NCI-H526 treated with DMSO at 0.1 percent for 48 hours (cell line): ENCODE measurements at places on chromosomes 6 and 20.

DNA sequence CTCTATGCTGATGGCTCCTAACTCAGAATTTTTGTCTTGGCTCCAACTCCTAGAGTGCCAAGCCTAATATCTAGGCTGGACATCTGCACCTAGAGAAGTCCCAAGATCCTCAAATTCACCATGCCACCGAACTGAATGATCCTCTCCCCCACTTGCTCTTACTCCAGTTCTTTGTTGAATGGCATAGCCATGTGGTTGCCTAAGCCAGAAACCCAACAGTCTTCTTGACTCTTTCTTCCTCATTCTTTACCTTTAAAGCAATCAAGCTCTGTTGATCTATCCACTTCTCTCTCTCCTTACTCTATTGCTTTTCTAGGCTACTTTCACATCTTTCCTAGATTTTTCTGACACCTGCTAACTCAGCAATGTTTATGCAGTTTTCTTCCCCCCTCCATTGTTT, 126.5 kb upstream of the FOXO3 start:
- no peak for DNase-seq

- no peak for DNase-seq
Observed at GRCh38 chr6:167671977-167672687, 154.6 kb upstream of the AFDN start.

- peak; percentile 65 for DNase-seq
Observed at GRCh38 chr20:46811224-46812084, 83.2 kb upstream of the EYA2 start.

GRCh38 chr6:39980839-39981580, 46.7 kb upstream of the MOCS1 start:
- DNase-seq, result no peak

- no peak for DNase-seq
Observed at GRCh38 chr6:43683708-43684455, 3.7 kb downstream of the MRPS18A start.

DNA sequence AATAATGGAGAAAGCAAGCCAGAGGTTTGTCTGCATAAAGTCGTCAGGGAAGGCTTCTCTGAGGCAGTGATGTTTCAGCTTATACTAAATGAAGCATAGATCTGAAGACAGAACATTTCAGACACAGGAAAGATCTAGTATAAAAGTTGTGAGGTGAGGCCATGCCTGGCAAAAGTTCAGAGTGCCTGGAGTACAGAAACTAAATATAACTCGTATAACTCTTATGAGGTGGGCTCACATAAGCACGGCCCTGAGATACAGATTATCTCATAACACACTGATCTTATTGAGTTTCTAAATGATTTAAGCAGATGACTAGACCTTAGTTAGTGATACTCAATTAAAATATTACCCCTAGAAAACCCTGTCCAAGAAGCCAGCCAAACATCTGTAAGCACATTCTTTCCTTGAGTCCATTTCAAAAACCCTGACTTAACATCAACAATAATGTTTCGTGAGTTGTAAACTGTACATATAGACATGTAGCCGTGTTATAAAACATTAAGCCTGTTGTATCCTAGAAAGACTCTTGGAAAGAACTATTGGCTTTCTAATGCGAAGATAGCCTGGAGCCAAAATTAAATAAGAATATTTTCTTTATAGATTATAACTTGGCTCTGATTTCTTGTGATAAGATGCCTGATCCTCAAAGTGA, 667.6 kb downstream of the TENT5A start:
- no peak for DNase-seq

GRCh38 chr6:56708810-56709597, 66.3 kb upstream of the DST start:
- peak; percentile 35 for DNase-seq

GRCh38 chr20:9531581-9531980, 17.2 kb downstream of the LAMP5 start:
- no peak for DNase-seq

- DNase-seq, result no peak
Observed at GRCh38 chr6:9921366-9921765, 493.5 kb downstream of the TFAP2A start.

- no peak for DNase-seq
Observed at GRCh38 chr6:166575205-166575604, 11.3 kb downstream of the RAMACL start.

- no peak for DNase-seq
Observed at GRCh38 chr6:41438746-41439145, 103.3 kb downstream of the NCR2 start.

DNA sequence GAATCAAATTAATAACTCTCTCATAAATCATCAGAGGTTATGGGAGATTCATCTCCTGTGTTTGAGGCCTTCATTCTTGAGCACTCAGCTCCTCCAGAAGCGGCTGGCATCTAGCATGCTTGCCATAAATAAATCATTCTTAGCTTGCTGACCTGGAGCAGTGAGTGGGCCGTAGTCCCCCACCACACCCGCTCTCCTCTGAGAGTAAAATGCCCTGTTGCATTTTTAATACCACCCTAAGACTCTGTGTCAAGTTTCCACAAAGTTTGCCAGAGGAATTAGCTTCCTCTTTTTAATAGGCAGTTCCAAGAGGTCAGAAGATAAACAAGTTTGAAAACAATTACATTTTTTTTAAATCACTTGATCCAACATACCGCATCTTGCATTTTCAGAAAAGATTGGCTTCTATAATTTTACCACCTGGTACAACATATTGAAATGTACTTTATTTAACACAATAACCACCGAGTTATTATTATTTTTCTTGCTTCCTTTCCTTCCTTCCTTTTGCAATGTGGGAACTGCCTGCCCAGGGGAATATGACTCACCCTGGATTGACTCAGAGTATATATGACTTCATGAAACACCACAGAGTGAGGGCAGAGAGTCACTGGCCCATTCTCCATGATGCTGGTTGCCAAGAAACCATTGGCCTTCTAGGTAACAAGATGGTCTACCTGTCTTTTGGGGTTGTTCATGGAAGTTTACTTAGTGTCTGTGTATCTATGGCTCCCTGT, 29.4 kb upstream of the CLIC5 start:
- DNase-seq, result no peak

DNA sequence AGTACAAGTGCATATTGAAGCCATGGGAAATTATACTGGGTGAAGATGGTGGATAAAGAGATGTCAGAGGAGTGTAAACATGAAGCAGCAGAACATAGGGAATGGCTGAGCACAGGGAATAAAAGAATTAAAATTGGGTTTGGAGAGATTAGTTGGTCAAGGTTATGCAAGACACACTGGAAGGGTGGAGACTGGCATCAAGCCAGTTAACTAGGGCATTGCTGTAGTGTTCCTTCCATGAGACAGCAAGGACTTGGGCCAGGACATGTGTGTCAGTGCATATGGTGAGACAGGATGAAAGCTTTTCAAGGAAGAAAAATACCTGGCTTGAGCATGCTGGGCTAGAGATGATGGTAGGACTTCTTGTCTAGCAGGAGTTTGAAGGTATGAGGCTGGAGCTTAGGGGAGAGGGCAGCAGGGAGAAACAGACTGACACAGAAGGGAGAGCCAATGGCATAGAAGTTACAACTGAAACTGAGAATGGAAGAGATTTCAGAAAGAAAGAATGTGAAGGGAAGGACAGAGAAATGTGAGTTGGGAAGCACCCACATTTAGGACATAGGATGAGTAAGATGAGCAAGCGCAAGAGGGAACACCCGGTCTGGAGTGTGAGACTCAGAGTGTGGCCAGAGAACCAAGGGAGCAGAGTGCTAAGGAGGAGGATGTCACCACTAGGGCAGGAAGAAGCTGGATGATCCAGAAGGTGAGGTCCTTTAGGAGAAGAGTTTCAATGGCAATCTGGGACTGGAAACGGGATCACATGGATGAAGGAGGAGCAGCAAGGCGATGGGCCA, 14.5 kb upstream of the TMEM170B start:
- no peak for DNase-seq

DNA sequence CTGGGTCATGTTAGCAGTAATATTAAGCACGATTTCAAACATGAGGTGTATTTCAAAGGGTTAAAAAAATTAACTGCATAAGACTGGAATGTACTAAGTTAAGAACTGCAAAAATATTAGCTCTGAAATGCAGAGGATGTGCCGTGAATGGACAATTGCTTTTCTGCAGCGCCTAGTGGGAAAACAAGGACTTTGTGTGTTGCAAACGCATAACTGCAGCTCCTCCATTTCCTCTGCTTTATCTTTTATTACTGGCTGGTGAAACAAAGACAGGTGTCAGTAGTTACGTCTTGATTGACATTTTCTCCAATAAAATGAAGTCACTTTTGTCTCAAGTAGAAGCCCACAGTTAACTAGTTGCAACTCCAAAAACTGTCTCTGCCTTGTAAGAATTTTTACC, 1.7 kb downstream of the PDE7B start:
- no peak for DNase-seq

GRCh38 chr6:168302534-168302933, 17.0 kb downstream of the DACT2 start:
- DNase-seq, result no peak

GRCh38 chr6:7685276-7685675, 40.6 kb upstream of the BMP6 start:
- no peak for DNase-seq

GRCh38 chr6:87916446-87916845, 131.2 kb upstream of the SPACA1 start:
- no peak for DNase-seq

- no peak for DNase-seq
Observed at GRCh38 chr6:136736281-136736960, 55.9 kb downstream of the MAP3K5 start.

- DNase-seq, result no peak
Observed at GRCh38 chr20:38569747-38570525, 11.1 kb upstream of the ADIG start.
